ENCODE measurements at places on chromosomes 16 and 17. TPM values are rescaled to one million over a fixed set of nuclear protein-coding genes. Genes with fewer than 3 reads are reported as not detected.

Gene METTL9
- total RNA-seq = 152 TPM

DNA sequence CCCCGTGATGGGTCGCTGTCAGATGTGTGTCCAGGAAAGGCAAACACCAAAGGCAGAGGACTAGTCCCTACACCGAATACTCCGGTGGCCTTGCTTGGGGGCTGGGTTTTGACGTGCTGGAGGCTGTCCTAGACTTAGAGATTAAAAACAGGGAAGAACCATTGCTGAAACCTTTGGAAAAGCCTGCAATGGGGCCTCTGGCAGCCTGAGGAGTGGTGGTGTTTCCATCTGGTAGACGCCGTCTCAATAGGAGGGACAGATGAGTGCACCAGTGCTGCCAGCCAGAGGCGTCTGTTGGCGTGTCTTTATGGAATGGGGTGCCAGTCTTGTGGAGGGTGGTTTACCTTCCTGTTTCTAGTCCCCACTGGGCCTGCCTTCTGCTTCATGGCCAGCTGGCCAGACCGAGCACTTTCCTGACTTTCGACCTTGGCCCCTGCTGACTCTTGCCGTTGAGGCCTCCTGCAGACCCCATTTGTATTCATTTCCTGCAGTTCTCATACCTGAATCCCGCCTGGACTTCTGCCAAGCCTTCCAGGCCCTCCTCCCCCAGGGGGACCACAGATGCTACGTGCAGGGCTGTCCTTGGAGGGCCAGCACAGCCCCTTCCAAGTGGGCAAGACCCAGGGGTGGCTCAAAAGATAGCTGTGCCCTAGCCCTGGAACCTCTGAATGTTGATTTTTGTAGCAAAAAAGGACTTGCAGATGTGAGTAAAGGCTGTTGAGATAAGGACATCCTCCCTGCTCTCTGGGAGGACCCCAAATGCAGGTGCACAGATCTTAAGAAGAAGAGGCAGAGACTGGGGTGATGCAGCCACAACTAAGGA lies 1.9 kb upstream of the DNASE1 start:
- DNase-seq = no peak

Gene SLC38A8
- total RNA-seq = not detected

Gene ACSM5
- 0.12 TPM for total RNA-seq

Gene PTGES3L
- 2.5 TPM for total RNA-seq

DNA sequence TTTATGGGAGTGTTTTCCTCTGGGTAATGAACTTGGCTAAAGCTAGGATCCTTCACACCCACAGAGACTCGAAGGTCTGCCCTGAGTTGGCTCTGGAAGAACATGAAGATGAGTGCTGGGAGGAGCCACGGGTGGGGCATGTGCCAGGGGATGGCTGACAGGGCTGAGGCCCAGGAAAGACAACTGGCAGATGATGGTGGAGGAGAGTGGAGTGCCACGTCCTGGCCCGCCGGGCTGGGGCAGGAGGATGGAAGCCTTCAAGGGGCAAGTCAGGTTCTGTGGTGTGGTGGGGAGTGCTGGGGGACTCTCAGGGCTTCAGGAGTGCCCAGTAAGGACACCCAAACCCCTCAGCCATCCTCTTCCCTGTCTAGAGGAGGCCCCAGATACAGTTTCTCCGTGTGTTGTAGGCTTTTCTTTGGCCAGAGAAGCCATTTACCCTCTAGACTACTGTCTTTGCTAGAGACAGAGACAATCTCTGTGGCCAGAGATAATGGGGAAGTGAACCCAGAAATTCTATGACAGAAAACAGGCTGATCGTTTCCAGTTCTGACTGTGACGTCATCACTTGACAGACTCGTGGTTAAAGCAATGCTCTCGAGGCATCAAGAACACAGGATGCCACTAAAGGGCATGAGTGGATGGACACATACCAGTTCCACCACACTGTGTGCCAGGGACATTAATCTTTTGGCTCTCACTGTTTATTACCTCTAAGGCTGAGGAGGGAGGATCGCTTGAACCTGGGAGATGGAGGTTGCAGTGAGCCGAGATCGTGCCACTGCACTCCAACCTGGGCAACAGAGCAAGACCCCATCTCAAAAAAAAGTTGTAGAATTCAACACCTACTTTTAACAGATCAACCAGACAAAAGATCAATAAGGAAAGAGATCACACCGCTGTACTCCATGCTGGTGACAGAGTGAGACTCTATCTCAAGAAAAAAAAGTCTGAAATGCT lies 18.6 kb upstream of the SLC5A10 start:
- DNase-seq = no peak

Gene DNAJA3
- 40.6 TPM for total RNA-seq

DNA sequence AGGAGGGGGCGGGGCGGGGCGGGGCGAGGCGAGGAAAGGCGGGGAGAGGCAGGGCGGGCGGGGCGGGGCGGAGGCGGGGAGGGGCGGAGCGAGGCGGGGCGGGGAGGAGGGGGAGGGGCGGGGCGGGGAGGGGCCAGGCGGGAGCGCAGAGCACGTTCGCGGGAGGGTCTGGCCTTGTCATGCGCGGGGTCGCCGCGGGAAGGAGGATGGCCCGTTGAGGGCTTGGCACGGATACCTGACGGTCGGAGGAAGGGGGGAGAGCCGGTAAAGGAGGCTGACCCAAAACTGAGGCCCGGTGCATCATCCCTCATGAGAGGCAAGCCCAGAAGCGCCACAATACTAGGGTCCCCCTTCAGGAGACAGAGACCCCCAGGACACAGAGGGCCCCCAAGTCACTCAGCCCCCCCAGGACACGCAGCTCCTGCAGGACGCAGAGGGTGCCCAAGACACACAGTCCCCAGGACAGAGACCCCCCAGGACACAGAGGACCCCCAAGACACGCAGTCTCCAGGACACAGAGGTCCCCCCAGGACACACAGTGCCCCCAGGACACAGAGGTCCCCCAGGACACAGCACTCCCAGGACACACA lies 593 bp upstream of the WDR45B start:
- DNase-seq = no peak

Gene NOG
- total RNA-seq = 86.5 TPM

Gene INCA1
- total RNA-seq = not detected

GRCh38 chr16:76338472-76338871 lies 61.3 kb downstream of the CNTNAP4 start:
- DNase-seq = no peak
